ENCODE measurements at places on chromosomes 4 and X. TPM values are rescaled to one million over a fixed set of nuclear protein-coding genes. Genes with fewer than 3 reads are reported as not detected.

NAA11 gene
- polyA plus RNA-seq = not detected

GNRHR gene
- not detected for polyA plus RNA-seq

RASL11B gene
- not detected for polyA plus RNA-seq

PNPLA4 gene
- 24.5 TPM for polyA plus RNA-seq

PARM1 gene
- polyA plus RNA-seq = 25.8 TPM

SPRY1 gene
- polyA plus RNA-seq = 18.1 TPM

PALLD gene
- polyA plus RNA-seq = 71.5 TPM

POLA1 gene
- polyA plus RNA-seq = 1.8 TPM

FAT4 gene
- polyA plus RNA-seq = under 0.01 TPM

DNA sequence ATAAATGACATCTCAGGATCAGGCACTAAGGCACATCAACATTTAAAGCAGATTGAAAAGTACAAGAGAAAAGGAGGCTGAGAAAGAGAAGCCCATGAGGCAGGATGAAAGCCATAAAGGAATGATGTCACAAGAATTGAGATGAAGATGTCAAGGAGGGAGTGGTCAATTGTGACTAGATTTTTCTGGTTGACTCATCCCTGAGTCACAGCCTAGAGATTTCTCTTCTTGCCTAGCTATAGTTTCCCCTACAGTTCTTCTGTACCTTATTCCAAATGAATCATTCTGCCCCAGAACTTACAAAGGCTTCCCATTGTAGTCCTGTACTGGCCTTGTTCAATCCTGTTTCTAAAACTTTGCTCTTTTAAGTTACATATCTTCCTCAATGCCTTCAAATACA lies 3.4 kb upstream of the USP53 start:
- no peak for DNase-seq

DNA sequence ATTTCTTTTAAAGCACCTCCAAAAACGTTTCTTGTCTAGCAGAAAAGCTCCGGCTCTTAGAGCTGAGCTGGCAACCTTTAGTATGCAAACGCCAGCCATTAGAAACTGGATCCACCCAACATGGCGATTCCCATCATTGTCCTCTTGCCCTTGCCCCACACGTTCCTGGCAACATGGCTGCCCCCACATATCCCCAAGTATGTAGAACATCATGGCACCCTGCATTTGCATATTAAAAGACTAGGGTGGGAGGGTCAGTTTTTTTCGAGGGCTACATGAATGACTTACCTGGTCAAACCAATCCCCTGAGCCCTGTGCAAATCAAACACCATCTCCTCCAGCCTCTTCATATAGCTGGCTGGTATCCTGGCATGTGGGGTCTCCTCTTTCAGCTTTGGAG lies 82.2 kb upstream of the HELT start:
- DNase-seq = no peak

GRCh38 chr4:48046059-48046458 lies 29.5 kb downstream of the NIPAL1 start:
- no peak for DNase-seq

DNA sequence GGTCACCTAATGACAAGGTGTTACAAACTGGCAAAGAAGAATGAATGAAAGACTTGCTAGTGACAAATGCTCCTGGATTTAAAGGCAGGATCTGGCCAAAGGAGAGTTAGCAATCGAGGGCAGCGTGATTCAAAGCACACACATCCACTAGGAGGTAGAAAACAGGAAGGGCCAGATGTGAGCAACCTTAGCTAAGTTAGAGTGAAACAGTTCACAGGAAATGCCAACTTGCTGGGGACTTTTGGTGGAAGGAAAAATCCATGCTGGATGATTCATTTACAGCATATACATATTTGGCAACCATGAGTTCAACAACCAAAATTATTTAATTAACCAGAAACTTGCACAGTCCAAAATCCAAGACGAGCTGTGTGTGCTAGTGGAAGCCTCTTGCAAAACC lies 276.9 kb downstream of the PTTG2 start:
- DNase-seq = no peak

DNA sequence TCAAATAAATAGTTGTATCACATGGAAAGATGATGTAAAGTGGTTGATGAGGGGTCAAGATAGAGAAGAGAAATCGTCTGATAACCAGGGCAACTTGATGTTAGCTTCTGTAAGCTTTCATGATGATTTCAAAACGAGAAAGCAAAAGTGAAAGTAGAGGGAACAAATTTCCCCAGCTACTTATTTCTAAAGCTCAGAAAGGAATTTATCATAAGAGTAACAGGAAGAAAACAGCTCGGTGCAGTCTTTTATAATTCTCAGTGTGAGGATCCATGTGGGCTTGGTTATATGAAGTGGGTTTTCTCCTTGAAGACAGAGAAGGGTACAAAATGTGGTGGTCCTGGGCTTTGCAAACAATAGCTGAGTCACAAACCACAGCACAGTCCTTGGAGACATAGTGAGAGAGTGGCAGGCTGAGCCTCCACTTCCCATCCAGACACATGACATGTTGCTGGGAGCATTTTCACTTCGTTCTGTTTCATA lies 32.1 kb upstream of the GLRA2 start:
- DNase-seq = no peak

DNA sequence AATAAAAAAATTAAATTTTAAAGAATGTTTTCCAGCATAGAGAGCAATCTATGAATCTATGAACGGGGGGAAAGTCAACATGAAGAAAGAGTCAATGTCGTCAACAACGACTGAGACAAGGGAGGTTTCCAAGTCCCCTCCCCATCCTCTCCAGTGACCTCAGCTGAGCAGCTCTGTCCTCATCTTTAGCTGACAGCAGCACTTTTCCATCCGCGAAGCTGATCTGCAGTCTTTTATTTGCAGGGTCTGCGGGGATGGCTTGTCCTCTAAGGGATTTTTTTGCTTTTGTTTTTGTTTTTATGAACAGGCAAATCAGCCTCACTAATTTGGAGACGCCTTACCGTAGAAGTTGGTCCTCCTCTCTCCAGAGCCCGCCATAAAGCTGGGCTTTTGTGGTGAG lies 46.5 kb downstream of the PRKX start:
- no peak for DNase-seq

GRCh38 chrX:79133904-79134303 lies 10.6 kb upstream of the GPR174 start:
- no peak for DNase-seq

GRCh38 chr4:76607266-76607799 lies 172.3 kb downstream of the SHROOM3 start:
- DNase-seq = no peak

- DNase-seq = no peak
Measured at GRCh38 chrX:27590044-27590443, at the start of gene DCAF8L2. Gene DCAF8L2, plus strand, starts transcription at chrX:27590344. Its CDS starts 156,552 bp downstream, at chrX:27746896.

DNA sequence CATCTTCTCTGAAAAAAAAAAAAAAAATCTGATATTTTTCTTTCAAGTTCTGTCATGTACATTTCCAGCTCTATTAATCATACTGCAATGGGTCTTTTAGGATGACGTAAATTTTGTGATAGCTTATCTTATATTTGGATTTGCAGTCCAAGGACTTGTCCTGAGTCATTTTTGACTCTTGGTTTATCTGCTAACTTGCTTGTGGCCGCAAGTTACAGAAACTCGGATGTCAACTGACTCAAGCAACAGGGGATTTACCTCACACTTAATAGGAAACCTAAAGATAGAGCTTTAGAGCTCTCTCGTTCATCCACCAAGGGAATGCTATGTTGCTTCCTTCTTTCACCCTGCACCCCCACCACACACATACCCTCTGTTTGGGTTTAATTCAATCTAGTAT lies 1433.8 kb upstream of the TENM3 start:
- DNase-seq = no peak

DNA sequence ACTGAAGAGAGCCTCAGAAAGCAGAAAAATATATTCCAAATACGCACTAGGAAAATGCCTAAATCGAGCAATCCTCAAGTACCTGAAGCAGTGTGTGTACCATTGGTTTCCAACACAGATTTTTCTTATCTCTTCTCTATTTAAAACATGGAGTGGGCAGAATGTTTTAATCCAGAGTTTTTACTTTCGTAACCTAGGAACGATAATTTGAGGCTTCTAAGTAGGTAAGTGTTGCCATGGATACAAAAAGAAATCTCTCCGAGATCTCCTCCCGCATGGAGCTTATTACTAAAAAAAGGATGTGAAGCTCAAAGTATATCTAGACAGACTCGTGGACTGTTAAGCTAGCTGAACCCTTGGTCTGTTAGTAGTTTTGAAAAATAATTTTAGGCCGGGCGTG lies 23.0 kb upstream of the OTUD4 start:
- no peak for DNase-seq

GRCh38 chrX:18938710-18939109 lies 45.2 kb downstream of the PHKA2 start:
- DNase-seq = no peak

DNA sequence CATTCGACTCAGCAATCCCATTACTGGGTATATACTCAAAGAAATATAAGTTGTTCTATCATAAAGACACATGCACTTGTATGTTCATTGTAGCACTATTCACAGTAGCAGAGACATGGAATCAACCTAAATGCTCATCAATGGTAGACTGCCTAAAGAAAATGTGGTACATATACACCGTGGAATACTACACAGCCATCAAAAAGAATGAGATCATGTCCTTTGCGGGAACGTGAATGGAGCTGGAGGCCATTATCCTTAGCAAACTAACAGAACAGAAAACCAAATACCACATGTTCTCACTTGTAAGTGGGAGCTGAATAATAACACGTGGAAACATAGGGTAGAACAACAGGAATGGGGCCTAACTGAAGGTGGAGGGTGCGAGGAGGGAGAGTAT lies 44.9 kb downstream of the TMEM131L start:
- DNase-seq = no peak

DNA sequence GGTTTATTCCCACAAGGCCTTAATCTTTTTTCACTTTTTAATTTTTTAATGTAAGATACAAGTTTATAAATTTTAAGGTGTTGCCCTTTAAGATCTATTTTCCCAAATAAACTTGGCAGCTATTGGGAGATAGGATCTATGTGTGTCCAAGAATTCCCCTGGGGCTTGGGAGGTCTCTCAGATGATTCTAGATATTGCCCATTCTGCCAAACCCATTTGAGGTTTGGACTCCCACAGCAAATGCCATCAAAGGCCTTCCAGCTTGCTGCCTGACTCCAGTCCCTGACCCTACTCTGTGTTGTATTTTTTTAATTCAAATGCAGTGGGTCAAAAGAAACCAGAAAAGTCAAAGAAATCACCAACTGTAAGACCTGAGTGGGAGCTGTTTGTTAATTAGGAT lies 120.0 kb upstream of the CHRDL1 start:
- no peak for DNase-seq

DNA sequence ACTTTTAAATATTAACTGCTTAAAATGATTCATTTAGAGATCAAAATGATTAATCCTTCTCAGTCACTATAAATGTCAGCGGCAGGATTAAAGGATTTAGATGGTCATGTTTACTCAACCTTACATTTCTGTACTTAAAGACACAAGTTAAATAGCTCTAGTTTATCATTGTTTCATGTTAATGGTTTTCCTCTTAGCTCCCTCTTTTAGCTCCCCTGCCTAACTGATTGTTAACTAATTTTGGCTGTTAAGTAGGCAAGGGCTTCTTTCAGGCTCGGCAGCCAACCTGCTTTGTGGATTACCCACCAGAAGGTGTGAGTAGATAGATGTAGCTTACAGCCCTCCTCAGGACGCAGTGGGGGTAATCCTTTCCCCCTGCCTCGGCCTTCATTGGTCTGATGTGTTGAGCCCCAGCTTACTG lies 96.0 kb downstream of the TENM3 start:
- no peak for DNase-seq

DNA sequence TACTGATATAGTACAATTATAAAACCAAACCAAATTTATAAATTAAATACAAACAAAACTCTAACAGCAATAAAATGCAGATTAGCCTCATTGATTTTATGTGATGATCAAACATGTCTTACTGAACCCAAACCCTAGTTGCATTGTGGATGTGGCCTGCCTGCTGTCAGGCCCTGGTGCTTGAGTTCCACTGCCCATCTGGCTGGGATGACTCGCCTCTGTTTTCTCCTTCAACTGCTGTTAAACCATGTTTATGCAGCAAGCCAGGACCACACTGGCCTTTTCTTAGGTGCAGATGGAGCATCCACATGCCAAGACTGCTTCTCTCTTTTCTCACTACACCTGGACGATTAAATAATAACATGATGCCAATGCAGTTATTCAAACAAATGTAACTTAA lies 22.6 kb downstream of the NAP1L5 start:
- DNase-seq = no peak

DNA sequence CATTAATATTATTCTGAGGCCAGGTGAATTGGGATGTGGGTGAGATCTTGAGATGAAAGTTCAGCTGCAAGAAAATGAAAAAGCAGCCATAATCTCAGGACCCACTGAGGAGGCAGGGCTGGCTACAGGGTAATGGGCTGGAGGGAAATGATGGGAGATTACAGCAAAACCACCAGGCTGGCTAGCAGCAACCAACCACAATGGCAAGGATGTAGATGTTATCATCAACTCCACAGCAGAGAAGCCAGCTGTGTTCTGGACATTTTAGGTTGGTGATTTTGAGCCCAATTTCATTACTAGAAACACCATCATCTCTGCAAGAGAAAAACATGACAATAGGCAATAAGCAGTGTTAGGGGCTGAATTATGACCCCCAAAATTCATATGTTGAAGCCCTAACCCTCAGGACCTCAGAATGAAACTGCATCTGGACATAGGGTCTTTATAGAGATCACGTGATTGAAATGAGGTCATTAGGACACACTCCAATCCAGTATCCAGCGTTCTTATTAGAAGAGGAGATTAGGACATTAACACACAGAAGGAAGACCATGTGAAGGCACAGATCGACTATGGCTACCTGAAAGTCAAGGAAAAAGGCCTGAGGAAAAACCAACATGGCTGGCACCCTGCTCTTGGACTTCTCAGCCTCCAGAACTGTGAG lies 139.8 kb upstream of the KIT start:
- no peak for DNase-seq

- DNase-seq = no peak
Measured at GRCh38 chr4:20684852-20685763, 15.2 kb upstream of the PACRGL start.

DNA sequence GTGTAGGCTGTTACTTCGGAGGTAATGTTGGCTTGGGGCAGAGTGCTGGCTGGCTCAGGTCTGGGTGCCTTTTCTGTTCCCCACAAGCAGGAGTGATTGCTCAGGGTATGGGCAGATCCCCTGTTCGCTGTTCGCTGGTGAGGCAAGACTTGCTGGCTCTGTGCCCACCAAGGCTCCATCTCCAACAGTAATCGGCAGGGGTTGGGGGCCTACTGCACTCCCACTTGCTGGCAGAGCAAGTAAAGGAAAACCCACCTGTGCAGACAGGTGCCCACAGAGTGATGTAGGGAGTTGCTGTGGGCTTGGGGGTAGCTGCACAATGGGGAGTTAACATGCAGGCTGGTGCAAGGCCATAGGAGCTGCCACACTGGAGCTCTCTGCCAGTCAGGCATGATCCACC lies 8.0 kb upstream of the TMSB15C start:
- no peak for DNase-seq

DNA sequence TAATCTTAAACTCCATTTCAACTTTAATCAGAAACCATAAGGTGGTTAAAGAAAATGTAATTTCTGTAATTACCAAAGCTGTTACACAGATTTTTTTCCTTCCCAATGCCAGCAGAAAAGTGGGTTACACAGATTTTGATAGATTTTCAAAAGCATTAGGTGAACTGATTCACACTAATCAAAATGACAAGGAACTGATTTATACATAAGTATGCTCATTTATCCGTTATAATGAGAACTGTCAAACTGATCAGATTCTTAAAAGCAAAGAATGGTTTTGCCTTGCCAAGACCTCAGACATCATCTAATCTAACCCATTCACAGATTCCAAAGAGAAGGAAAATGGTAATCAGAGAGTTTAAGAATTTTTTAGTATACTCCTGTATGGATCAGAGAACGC lies 5.2 kb downstream of the UGDH start:
- no peak for DNase-seq

GRCh38 chr4:97300561-97300960 lies 842.7 kb downstream of the STPG2 start:
- DNase-seq = no peak
